ENCODE measurements at places on chromosomes 6 and 20.

DNA sequence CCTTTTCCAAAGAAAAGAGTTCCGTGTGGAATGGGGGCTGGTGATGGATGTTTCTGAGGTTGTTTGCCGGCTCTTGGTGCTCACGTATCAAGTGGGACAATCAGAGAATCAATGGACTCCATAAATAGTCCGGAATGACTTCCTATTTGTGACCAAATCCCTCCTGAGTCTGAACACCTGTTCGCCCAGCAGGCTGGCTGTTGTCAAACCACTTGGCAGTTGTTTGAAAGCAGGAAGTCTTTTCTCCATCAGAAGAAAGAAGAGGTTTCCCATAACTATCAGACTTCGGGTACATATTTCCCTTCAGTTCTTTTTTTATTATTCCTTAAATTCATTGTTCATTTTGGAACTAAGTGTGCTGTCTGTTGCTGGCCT lies 154.7 kb upstream of the RIN2 start:
- no peak for DNase-seq

DNA sequence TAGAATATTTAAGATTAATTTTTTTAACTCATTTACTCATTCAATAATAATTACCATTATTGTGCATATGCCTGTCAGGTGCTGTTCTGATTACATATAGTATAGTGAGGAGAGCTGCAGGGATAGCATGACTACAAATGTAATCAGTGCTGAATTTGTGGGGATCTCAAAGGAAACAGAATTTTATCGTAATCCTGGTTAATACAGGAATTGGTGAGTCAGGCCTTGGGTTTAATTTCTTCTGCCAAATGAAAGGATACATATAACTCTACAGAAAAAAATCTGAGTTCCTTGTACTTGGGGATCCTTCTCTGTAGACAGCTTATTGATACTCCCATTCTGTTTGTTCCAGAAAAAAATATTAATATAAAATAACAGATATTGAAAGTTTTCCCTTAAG lies 297.2 kb downstream of the GJA1 start:
- peak; percentile 40 for DNase-seq

GRCh38 chr6:76885861-76886301 lies 577.4 kb downstream of the HTR1B start:
- DNase-seq, result peak; percentile 83

DNA sequence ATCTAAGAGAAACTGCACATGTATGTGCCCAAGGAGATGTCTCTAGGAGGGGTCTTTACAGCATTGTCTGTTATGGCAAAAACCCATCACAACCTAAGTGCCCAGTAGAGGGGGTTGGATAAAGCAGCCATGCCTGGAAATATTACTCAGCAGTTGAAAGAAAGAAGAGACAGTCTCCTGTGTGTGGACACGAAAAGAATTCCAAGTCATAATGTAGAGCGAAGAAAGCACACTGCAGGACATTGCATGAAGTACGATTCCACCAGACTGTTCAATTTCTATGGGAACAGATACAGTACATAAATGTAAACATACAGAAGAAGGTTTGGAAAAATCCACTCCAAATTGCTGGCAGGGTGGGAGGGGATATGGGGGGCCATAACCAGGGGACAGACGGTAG lies 7.3 kb upstream of the TGM2 start:
- DNase-seq, result no peak

DNA sequence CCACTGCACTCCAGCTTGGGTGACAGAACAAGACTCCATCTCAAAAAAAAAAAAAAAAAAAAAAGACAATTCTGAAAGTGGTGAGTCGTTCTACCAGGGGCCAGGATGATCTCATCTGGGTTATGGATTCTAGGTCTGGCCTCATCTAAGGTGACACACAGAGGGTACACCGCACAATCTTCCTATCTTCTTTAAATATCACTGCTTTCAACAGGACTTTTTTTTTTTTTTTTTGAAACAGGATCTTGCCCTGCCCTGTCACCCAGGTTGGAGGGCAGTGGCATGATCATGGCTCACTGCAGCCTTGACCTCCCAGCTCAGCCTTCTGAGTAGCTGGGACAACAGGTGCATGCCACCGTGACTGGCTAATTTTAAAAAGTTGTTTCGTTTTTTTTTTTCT lies 67.7 kb downstream of the SLC16A10 start:
- peak; percentile 7 for DNase-seq

DNA sequence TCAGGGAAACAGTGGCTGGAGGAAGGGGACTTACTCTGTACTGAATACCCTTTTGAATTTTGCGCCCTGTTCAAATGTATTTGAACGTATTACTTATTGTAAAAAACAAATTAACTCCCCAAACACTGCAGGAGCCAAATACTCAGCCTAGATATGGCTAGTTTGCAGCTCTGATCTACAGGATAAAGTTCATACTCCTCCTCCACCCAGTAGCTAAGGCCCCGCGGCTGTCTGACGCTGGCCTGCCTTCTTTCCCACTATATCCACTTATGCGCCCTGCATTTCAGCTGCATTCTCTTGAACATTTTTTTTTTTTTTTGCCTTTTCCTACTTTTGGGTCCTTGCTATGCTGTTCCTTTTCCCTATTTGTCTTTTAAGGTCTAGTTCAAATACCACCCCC lies 6.5 kb downstream of the GSS start:
- no peak for DNase-seq

DNA sequence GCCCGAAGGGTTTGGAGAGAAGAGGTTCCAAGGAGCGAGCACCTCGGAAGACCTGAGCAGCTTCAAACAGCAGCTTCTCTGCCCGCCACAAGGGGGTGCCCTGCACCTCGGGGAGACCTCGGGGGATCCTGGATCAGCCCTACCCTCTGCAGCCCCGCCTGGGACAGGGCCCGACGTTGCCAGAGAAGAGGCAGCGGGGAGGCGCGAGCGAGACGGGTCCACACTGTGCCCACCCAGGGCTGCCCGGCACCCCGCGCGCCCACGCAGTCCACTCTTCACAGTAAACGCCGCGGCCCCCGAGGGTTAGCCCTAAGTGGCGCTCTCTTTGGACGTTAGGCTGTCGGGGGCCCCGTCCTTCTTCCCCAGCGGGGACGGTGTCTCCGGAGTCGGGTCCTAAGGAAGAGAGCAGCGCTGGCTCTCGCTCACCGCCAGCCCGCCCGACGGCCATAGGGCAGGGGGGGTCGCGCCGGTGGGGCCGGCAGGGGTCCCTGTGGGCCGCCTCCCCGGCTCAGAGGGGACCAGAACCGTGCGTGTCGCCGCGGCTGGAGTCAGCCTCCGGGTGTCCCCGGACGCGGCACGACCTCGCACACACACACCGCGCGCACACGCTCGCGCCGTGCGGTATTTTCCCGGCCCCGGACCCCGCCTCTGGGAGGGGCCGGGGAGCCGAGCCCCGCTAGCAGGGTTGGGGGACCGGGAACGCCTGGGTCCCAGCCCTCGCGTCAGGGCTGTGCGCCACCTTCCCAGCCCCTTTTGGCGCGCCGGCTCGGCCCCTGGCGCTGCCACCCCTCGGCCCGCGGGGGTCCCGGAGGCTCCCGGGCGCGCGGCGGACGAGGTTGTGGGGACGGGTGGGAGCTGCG lies 929 bp downstream of the CDH22 start:
- DNase-seq, result peak; percentile 48

DNA sequence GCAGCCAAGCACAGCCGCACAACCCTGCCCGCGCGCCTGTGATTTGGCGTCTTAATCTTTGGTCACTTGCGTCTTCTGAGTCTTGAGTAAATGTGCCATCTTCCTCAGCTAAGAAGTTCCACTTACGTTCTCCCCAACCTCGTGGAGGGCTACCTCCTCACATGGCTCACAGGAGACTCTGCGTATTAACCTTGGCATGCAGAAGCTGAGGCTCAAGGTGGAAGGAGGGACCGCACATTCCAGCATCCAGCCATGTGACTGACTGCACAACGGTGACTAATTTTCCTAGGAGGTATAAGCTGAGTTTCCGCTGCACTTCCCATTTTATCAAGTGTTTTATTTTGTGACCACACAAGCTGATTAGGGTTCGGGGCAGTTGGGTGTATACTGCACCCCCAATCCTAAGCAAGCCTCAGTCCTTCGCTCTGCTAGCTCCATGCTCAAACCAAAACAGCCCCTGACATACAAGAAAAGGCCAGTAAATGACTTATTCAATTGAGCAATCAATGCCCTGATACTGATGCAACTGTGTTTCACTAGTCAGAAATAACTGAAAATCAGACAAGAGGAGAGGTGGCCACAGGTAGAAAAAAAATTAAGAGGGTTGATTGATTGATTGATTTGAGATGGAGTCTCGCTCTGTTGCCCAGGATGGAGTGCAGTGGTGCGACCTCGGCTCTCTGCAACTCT lies 7.0 kb downstream of the BEND3 start:
- DNase-seq, result no peak

GRCh38 chr6:164042212-164042611 lies 627.7 kb downstream of the QKI start:
- no peak for DNase-seq

DNA sequence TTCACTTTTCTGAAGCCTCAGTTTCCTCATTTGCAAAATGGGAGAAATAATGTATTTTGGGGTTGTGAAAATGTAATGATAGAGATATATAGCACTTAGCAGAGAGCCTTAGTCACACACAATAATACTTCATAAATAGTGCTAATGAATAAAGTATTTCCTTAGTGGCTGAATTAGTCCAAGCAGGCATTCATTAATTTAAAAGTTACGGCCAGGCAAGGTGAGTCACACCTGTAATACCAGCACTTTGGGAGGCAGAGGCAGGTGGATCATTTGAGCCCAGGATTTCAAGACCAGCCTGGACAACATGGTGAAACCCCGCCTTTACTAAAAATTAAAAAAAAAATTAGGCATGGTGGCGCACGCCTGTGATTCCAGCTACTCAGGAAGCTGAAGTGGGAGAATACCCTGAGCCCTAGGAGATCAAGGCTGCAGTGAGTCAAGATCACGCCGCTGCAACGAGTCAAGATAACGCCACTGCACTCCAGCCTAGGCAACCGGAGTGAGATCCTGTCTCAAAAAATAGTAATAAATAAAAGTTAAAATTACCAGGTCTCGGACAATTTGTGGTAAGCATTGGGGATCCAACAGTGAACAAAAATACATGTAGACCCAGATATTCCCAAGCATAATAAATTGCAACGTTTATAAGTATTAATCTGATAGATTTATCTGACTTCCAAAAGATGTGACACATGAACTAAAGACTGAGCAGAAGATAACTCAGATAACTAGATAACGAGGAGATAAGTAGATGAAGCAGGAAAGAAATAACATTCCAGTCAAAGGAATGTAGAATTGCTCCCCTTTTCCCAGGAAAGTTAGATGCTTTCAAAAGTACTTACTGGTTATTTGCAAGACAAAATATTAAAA lies 2.1 kb upstream of the IBTK start:
- no peak for DNase-seq

GRCh38 chr6:144415014-144415413 lies 129.9 kb downstream of the UTRN start:
- DNase-seq, result peak; percentile 88

- no peak for DNase-seq
Measured at GRCh38 chr6:112005013-112005371, 48.9 kb upstream of the CCN6 start.

GRCh38 chr6:156164701-156165452 lies 612.3 kb upstream of the ARID1B start:
- DNase-seq, result no peak

- DNase-seq, result no peak
Measured at GRCh38 chr20:48165401-48165685, 380.1 kb upstream of the SULF2 start.

DNA sequence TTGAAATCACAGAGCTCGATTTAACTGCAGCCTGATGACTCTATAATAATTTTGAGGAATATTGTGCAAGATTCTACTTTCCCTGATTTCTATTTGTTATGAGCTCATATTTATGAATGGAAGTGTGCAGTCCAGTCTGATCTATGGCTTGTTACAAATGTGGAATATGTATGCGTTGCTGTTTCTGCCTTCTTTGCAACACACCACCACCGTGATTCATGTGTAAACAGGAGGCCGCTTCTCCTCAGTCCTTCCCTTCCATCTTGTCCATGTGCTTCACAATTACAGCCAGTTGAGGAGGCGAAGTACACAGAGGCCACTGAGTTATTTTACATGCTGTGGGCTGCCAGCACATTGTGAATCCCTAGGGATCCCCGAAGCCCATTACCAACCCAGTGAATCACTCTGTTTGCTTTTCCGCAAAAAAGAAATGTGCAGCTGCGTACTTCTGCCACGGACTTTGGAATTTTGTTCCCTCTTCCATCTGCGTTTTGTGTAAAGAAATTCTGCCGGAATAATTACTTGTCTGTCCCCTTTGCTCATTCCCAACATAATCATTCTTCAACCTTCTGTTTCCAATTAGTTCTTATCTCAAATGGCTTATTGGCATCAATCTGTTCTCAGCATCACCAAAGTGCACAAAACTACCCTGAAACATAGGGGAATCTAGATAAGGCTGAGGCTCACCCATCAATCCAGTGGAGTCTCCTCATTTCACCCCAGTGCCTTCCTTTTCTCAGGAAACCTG lies 551.6 kb upstream of the CITED2 start:
- peak; percentile 98 for DNase-seq

DNA sequence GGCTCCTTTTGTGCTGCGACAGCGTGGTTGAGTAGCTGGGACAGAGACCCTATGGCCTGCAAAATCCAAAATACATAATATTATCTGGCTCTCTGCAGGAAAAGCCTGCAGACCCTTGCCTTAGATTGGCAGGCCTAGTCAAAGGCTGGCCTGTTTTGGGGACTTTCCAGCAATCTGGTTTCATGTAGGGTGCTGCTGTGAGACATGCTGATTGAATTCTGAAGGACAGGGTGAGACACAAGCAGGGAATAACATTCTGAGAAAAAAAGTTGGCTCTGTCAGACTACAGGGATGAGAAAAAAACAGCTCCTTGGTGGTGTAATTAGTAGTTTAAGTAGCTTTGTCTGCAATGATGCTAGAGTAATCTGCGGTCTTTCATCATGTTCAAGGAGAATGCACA lies 402.7 kb upstream of the AGPAT4 start:
- DNase-seq, result no peak

DNA sequence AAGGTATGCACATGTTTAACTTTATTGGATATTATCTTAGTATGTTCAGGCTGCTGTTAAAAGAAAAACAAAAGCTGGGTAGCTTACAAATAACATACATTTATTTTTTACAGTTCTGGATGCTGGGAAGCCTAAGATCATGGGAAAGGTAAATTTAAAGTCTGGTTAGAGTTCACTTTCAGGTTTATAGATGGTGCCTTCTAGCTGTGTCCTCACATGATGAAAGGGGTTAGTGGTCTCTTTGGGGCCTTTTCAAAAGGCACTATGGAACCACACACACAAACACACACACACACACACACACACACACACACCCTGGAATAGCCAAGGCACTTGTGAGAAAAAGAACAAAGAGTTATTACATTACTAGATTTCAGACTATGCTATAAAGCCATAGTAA lies 805.8 kb upstream of the GJE1 start:
- no peak for DNase-seq
